ENCODE measurements at places on chromosomes 5 and 9. TPM values are rescaled to one million over a fixed set of nuclear protein-coding genes. Genes with fewer than 3 reads are reported as not detected.

DNA sequence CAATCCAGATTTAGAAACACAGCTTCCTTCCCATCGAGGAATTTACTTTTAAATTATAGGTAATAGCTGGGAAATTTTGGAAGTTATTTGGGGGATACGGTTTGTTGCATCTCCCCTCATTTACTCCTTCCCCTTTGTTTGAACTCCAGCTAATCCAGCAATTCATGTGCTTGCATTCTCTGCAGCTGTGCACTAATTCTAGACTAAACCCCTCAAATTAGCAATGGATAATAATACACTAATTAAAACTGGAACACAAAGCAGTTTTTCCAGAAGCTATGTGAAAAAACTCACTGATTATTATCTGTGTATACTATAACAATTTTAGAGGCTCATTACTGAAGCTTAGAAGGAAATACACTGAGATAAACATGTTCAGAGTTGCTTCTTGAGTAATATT, 751.2 kb upstream of the ZNF608 start:
- no peak for DNase-seq

- no peak for DNase-seq
Observed at GRCh38 chr5:73357576-73357975, 91.0 kb downstream of the FOXD1 start.

The SPINK7 gene
- total RNA-seq, result not detected

DNA sequence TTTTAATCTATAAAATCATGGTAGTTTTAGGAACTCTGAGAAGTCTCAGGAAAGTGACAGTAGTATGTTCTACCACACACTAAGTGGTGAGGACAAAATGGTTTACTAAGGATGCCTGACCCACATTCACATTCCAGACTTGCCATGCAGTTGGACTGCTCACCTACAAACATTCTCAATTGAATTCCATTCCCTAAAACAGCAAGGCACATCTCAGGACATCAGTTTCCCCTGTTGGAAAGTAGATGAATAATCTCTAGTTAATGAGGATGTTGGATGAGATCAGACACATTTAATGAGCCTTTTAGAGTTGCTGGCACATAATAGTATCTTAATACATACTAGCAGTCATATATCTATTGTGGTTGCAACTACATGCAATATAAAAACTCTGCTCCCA, 76.6 kb downstream of the ZNF618 start:
- no peak for DNase-seq

DNA sequence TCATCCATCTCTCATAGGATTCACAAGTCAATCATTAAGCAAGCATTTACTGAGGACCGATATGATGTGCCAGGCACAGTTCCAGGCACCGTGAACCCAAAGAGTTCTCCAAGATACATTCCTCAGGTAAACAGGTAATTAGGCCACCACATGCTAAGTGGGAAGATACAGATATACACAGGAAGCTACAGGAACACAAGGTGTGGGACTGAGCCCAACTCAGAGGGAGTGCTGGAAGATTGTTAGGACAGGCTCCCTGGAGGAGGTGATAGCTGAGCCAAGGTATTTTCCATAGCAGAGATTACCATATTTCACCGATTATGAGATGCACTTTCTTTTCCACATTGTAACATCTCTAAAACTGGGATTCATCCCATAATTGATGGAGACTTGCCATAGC, 31.4 kb upstream of the RAI14 start:
- DNase-seq, result no peak

DNA sequence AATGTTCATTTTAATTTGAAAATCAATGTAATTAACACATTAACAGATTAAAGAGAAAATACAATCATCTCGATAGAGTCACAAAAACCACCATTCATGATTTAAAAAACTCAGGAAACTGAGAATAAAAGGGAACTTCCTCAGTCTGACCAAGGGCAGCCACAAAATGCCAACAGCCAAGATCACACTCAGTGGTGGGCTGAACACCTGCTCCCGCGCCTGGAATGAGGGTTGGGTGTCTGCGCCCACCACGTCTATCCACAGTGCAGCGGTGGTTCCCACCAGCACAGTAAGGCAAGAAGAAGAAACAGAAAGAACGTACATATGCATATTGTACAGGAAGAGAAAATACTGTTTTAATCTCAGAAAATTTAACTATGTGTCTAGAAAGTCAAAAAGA, 11.7 kb upstream of the NSMF start:
- DNase-seq, result no peak

DNA sequence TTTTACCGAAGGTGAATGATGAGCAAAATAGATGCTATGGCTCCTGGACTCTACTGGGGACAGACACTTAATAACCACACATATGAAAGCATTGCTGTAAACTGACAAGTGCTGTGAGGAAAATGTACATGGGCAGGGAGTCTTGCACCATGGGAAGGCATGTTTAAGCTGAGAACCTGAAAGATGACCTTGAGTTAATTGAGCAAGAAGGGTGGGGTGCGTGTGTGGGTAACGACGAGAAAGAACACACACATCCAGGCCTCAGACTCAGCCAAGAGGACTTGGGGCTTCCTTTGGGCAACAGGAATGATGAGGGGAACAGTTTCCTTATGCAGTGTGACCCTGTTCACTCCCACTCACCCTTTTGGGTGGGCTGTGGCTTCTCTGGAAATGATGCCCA, 73.1 kb downstream of the HSPA4 start:
- no peak for DNase-seq

DNA sequence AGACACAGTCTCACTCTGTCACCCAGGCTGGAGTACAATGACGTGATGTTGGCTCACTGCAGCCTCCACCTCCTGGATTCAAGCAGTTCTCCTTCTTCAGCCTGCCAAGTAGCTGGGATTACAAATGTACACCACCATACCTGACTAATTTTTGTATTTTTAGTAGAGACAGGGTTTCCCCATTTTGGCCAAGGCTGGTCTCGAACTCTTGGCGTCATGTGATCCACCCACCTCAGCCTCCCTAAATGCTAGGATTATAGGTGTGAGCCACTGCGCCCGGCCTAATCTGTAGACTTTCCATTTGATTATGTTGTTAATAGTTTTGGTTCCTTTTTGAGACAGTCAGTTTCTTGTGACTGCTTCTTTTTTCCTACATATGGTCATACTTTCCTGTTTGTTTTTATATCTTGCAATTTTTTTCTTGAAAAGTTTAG, 31.0 kb downstream of the MTREX start:
- no peak for DNase-seq

DNA sequence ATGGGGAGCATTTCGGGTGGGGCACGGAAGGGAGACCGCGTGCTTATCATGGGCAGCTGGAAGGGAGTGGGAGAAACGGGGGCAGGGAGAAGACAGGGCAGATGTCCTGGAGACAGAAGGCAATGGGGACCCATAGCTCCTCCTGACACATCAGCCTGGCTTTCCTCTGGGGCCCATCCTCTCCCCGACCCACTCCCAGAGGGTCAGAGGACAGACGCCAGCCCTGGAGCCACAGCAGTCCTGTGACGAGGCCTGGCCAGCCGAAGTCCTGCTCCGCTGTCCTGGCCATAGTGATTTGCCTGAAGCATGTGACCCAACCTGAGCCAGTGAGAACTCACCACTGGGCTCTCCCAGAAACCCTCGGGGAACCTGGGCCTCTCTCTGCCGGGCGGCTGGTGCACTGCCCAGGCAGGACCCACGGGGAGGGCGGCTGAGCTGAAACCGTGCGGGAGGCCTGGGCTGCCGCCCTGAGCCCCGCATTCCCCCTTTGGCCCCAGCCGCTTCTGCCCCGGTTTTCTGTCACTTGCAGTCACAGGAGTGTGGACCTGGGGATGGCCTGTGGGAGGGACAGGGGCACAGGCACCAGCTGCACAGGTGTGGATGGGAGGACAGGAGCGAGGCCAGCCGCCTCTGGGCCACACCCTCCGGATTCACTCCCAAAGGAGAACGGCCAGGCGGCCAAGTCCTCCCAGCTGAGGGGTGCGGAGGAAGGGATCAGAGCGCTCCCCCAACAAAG, 19.8 kb downstream of the ADAMTS2 start:
- DNase-seq, result peak; percentile 34

DNA sequence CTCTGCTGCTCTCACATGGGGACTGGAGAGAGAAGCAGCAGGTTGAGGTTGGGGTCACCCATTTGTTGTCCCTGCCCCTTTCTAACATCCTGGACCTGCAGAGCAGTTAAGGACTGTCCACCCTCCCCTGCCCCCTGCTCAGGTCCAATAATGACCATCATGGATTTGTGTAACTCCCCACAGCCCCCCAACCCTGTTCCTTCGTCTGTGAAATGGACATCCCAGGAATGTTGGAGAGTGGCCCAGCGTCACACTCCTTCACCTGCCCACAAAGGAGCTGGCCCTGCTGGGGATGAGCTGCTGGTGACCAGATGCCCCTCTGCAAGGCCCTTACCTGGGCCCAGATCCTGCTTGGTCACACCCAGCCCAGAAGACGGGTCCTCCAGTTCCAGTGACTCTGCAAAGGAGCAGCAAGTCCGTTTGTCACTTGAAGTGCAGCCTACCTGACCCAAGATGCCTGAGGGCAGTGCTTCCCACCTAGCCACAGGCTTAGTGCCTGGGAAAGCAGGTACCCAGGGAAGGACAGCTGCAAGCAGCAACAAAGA, 10.4 kb downstream of the CD74 start:
- DNase-seq, result no peak

The OMD gene
- 32.6 TPM for total RNA-seq

GRCh38 chr9:117013440-117013995, 326.4 kb downstream of the TRIM32 start:
- no peak for DNase-seq

GRCh38 chr5:108521841-108522506, 140.1 kb upstream of the FBXL17 start:
- no peak for DNase-seq

GRCh38 chr9:34653151-34654072, 1.4 kb downstream of the IL11RA start:
- peak; percentile 69 for DNase-seq

GRCh38 chr9:110808599-110808980, 140.0 kb downstream of the MUSK start:
- DNase-seq, result no peak

DNA sequence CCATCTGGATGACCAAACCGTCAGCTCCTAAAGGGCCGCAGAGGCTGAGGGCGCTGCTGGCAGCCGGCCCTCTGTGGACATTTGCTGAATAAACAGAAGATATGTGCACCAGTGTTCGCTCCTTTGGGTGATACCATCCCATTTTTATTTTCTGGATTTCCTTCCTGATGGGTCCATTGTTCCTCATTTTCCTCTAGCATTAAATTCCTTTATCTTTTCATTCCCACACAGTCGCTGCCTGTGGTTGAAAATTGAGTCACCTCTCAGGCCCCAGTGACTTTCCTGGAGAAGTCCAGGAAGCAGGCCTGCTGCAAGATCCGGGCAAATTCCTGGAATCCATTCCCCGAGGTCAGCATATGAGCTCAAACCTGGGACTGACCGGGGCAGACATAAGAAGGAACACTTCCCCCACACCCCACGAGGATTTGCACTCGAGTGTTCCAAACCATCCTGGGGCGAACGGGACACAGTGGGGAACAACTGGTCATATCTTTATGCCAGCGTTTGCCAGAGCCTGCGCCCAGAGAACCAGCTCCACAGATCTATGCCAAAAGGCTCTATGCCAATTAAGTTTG, 86.7 kb upstream of the PCA3 start:
- no peak for DNase-seq

DNA sequence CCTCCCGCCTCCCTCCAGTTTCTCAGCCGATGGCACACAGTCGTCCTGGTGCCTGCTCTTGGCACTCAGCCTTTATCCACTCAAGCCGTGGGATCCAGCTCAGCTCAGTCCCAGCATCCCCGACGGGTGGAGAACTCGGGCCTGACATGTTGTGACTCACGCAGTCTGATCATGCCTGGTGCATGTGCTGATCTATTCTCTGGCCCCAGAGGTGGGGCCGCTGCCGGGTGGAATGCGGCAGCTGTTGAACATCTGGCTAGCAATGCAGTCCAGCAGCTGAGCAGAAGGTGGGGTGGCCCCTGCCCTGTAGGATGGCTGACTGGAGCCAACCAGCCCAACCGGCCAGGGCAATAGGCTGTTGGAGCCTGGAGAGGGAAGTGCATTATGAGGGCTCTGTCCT, 1.7 kb upstream of the AIF1L start:
- DNase-seq, result no peak

DNA sequence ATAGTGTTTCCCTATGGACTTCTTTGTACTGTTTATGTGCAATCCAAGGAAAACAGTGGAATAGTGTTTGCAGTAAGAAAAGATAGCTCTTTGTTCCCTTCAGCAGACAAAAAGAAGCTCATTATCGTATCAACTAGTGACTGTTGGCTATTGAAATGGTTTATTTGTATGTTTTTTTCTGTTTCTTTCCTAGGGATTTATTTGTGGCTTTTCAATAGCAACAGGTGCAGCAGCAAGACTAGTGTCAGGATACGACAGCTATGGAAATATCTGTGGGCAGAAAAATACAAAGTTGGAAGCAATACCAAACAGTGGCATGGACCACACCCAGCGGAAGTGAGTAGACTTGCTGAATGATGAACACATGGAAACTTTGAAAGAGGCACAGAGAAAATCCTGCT, 65.1 kb downstream of the SLC44A1 start:
- no peak for DNase-seq

- no peak for DNase-seq
Observed at GRCh38 chr5:93599399-93600120, 16.5 kb downstream of the NR2F1 start.

- no peak for DNase-seq
Observed at GRCh38 chr5:96312383-96312782, 120.7 kb downstream of the PCSK1 start.

GRCh38 chr9:135077497-135078200, 9.8 kb upstream of the OLFM1 start:
- peak; percentile 55 for DNase-seq

GRCh38 chr9:8816361-8816760, 1016.8 kb upstream of the DMAC1 start:
- no peak for DNase-seq

The SLCO4C1 gene
- not detected for total RNA-seq

DNA sequence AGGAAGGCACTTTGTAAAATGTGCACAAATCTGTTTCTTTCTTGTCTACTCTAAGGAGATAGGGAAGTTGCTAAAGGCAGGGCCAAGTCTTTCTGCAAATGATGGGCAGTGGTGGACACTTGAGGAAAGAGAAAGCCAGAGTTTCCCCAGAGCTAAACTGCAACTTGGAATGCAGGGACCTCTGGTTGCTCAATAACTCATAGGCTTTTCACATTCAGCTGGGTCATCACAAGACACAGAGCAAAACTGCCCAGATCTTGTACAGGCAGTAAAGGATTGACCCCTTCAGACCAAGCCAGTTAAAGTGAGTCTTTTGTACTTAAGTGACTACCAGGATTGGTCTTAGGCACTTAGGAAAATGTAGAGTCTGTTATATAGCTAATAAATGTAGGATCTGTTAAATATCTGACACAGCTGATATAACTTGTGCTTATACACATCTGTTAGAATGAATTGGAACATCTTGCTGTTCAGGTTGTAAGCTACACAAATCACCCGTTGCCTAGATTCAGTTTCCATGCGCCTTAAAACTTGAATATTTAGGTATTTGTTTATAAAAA, 13.5 kb upstream of the AGXT2 start:
- DNase-seq, result no peak

- no peak for DNase-seq
Observed at GRCh38 chr5:64807520-64807919, 38.8 kb downstream of the CWC27 start.

The CTNNA1 gene
- 226 TPM for total RNA-seq
